ENCODE measurements at places on chromosomes 5 and 9.
A peak's percentile ranks its signal among the peaks of the same experiment; 100 is the strongest.

- DNase-seq: no peak
Observed at GRCh38 chr9:132199056-132199455, 37.2 kb downstream of the NTNG2 start.

- no peak for DNase-seq
Observed at GRCh38 chr5:157447201-157447637, 12.8 kb upstream of the NIPAL4 start.

GRCh38 chr5:4204276-4205141, 608.9 kb downstream of the IRX1 start:
- no peak for DNase-seq

- DNase-seq: no peak
Observed at GRCh38 chr5:177476531-177477233, 3.2 kb upstream of the DBN1 start.

DNA sequence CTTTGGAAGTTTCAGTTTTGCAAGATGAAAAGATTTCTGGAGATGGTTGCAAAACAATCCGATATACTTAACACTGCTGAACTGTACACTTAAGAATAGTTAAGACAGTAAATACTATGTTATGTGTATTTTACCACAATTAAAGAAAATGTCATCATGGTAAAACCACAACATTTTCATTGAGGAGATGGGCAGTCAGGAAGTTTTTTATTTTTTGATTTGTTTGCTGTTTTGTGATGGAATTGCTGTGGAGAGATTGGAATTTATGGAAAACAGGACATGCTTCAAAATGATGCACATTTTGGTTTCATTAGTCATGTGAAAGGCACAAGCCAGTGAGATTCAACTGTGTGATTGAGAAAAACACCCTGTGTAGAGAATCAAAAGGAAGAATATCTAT, 90.5 kb upstream of the AGXT2 start:
- no peak for DNase-seq

DNA sequence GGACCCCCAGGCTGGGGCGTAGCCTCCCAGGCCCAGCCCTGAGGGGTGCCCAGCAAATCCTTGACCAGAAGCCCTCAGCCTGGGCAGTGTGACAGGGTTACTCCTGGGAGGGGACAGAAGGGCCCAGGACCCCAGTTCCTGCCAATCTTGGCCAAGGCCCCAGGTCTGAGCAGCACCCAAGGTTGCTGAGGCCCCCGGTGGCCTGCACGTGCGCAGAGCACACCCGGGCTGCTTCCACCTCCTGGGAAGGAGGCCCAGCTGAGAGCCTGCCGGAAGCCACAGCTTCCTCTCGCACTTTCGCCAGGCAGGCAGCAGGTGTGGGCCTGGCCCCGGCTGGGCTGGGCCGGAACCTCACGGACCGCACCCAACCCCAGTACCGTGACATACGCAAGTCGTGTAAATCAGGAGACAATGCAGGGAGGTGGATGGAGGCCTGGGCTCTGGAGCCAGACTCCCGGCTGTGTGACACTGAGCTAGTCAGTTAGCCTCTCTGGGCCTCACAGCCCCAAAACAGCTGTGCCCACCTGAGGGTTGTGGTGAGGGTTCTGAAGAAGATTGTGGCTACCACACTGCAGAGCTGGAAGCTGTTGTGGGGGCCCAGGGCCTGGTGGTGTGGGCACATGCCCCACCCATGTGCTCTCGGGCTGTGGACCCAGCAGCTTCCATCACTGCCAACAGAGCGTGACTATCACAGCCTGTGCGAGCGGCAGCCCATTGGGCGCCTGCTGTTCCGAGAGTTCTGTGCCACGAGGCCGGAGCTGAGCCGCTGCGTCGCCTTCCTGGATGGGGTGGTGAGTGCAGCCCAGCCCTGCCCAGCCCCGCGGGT, 5.1 kb downstream of the GRK6 start:
- peak; percentile 60 for DNase-seq

- no peak for DNase-seq
Observed at GRCh38 chr9:15724612-15725011, 171.8 kb downstream of the CCDC171 start.

GRCh38 chr5:32071351-32071944, 102.7 kb downstream of the GOLPH3 start:
- no peak for DNase-seq

GRCh38 chr5:12323637-12324229, 419.5 kb upstream of the CTNND2 start:
- DNase-seq: no peak

GRCh38 chr9:91182429-91183225, 179.1 kb downstream of the AUH start:
- no peak for DNase-seq

DNA sequence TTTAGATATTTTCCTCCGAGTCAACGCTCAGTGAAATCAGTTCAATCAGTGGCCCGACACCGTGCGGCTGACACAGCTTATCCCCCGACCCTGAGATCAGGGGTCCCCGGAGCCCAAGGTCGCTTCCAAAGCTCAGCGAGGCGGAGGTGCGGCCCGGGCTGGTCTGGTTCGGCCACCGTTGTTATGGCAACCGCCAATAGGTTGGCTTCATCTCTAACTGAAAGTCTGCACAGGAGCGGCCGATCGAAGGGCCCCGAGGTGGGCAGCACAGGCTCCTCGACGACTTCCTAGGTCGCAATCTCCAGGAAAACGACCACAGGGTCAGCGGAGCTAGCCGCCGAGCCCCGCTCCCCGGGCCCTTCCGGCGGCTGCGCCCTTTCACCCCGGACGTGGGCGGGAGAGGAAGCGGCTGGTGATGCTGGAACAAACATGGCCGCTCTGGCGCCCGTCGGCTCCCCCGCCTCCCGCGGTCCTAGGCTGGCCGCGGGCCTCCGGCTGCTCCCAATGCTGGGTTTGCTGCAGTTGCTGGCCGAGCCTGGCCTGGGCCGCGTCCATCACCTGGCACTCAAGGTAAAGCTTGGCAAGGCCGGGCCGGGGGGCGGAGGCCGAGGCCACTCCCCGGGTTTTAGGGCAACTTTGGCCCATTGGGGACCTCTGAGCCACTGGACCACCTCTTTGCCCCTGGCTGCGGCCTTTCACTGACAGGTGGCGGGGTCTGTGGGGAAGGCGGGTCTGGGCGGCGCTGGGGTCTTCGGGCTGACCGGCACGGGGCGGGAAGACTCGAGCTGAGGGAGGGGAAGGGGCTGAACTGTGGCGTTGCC, at the start of gene GPR107:
Gene GPR107, plus strand, starts transcription at position 403 of the 821 bp plus-strand sequence. Its CDS starts 27 bp downstream, at position 430.
- peak; percentile 74 for DNase-seq
